ENCODE measurements at places on chromosomes 13 and 19.
A peak's percentile ranks its signal among the peaks of the same experiment; 100 is the strongest.

GRCh38 chr13:108463340-108463739, 166.1 kb upstream of the MYO16 start:
- DNase-seq: no peak
- no peaks in the 10 kb centered on the region for H3K27me3 ChIP-seq
- H3K4me1 ChIP-seq: peaks cover 13% of the 10 kb centered on the region

DNA sequence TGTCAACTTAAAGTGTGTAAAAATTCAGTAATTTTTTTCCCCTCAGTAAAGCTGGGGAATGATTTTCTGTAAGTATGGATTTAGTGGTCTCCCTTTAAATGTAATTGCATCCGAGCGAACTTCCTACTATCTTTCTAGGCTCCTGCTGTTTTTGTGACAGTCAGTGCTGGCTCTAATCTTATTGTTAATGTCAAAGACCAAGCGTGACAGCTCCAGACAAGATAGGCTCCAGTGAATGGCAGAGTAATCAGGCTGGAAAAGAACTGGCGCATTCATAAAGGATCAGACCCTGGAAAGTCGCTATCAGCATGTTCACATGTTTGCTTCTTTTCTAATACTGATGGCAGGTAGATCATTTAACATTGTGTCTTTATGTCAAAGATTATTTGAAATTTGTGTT, 908.0 kb upstream of the ATXN8OS start:
- peaks cover 2% of the 10 kb centered on the region for H3K27me3 ChIP-seq
- no peak overlapping the region for H3K27ac ChIP-seq
- H3K4me3 ChIP-seq: no peak overlapping the region
- no peaks in the 10 kb centered on the region for H3K36me3 ChIP-seq

DNA sequence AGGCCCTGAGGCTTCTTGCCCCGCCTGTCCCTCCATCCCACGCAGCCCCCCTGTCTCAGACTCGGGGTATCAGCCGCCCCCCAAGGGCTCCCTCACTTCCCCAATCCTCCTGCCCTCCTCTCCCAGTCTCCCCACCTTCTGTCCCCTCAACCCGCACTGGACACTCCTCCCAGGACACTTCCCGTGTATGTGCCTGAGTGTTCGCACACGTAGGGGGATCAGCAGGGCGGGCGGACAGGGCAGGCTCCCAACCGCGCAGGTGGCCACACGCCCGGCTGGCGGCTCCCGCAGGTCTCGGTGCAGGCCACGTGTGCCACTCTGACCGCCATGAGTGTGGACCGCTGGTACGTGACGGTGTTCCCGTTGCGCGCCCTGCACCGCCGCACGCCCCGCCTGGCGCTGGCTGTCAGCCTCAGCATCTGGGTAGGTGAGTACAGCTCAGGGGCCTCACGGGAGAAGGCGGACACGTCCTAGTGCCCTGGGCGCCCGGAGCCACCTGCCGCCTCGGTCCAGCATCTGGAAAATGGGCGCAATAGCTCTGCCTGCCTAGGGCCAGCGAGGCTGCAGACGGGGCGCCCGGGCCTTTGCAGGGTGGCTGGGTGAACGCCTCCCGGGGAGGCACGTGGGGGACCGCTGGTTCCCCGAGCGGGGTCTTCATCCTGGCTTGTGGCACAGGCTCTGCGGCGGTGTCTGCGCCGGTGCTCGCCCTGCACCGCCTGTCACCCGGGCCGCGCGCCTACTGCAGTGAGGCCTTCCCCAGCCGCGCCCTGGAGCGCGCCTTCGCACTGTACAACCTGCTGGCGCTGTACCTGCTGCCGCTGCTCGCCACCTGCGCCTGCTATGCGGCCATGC, 2.3 kb downstream of the KISS1R start:
- H3K27ac ChIP-seq: no peak overlapping the region
- no peaks in the 10 kb centered on the region for H3K4me1 ChIP-seq
- peaks cover 40% of the 10 kb centered on the region for H3K27me3 ChIP-seq
- peak; percentile 57 for DNase-seq
- no peak overlapping the region for H3K4me3 ChIP-seq
- H3K36me3 ChIP-seq: no peaks in the 10 kb centered on the region

- no peak overlapping the region for H3K4me3 ChIP-seq
- no peaks in the 10 kb centered on the region for H3K4me1 ChIP-seq
- H3K36me3 ChIP-seq: no peaks in the 10 kb centered on the region
- no peak overlapping the region for H3K27ac ChIP-seq
These were observed 2419.4 kb downstream of the PCDH9 start for GRCh38 chr13:64810750-64811149.

GRCh38 chr13:59510386-59510785, 653.3 kb downstream of the DIAPH3 start:
- DNase-seq: no peak
- no peaks in the 10 kb centered on the region for H3K36me3 ChIP-seq
- H3K4me3 ChIP-seq: no peak overlapping the region
- no peaks in the 10 kb centered on the region for H3K4me1 ChIP-seq
- no peak overlapping the region for H3K27ac ChIP-seq

DNA sequence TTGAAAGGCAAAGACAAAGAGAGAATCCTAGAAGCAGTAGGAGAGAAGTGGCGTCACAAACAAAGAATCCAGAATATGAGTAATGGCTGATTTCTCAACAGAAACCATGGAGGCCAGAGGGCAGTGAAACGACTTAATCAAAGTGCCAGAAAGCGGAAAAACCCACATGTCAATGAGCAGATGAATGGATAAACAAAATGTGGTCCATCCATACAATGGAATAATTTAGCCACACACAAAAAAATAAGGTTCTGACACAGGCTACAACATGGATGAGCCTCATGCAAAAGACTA, 52.2 kb upstream of the RANBP3 start:
- H3K4me3 ChIP-seq: no peak overlapping the region
- no peaks in the 10 kb centered on the region for H3K27me3 ChIP-seq
- no peak for DNase-seq
- peaks cover 30% of the 10 kb centered on the region for H3K36me3 ChIP-seq
- no peaks in the 10 kb centered on the region for H3K4me1 ChIP-seq

- peaks cover 5% of the 10 kb centered on the region for H3K27me3 ChIP-seq
- H3K36me3 ChIP-seq: no peaks in the 10 kb centered on the region
- H3K27ac ChIP-seq: no peak within 1 kb of the TSS
- no peaks in the 10 kb centered on the region for H3K4me1 ChIP-seq
These were observed at the start of gene ADAMTS10 for GRCh38 chr19:8610041-8610935. Gene ADAMTS10 (minus strand): TSS chr19:8610715. CDS start chr19:8605710, 5,005 bp downstream.

DNA sequence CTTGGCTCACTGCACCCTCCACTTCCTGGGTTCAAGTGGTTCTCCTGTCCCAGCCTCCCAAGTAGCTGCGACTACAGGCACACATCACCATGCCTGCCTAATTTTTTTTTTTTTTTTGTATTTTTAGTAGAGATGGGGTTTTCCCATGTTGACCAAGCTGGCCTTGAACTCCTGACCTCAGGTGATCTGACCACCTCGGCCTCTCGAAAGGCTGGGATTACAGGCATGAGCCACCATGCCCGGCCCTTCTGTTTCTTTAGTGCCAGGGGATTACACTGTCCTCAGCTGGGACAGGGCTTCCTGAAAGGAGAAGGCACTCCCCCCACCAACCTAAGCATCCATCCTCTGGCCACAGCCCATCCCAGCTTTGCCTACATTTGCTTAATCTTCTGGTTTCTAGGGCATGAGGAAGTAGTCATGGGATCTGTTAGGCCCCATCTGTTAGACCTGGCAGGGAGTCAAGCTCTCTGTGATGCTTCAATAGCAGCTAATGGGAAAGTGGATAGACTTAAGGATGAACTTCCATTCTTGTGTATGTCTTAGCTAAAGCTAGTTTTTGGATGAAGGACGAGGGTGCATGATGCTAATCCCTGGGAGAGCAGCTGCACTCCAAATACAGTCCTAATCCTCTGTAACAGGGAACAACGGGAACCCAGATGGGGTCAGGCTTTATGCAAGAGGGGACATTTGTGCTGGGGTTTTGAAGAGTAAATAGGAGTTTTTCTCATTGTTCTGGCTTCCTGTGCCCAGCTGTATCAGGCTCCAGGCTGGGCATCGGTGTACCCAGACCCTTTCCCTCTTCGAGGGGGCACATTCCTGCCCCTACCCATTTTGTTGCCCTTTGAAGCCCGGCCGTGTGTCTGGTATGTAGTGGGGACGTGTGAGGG, 2.6 kb downstream of the VAV1 start:
- H3K27me3 ChIP-seq: no peaks in the 10 kb centered on the region
- no peak overlapping the region for H3K4me3 ChIP-seq
- H3K27ac ChIP-seq: no peak overlapping the region

- H3K36me3 ChIP-seq: no peaks in the 10 kb centered on the region
- no peaks in the 10 kb centered on the region for H3K4me1 ChIP-seq
- no peaks in the 10 kb centered on the region for H3K27me3 ChIP-seq
- no peak for DNase-seq
These were observed 5.5 kb downstream of the EBI3 start for GRCh38 chr19:4234862-4235201.

- H3K4me3 ChIP-seq: no peak overlapping the region
- H3K27ac ChIP-seq: no peak overlapping the region
- no peak for DNase-seq
- H3K27me3 ChIP-seq: peaks cover 9% of the 10 kb centered on the region
- H3K4me1 ChIP-seq: no peaks in the 10 kb centered on the region
These were observed 887.3 kb downstream of the DIAPH3 start for GRCh38 chr13:59276436-59276835.

- no peak overlapping the region for H3K4me3 ChIP-seq
- no peaks in the 10 kb centered on the region for H3K4me1 ChIP-seq
- no peak for DNase-seq
- H3K27me3 ChIP-seq: no peaks in the 10 kb centered on the region
These were observed 25.5 kb upstream of the TIMM44 start for GRCh38 chr19:7968796-7969554.

DNA sequence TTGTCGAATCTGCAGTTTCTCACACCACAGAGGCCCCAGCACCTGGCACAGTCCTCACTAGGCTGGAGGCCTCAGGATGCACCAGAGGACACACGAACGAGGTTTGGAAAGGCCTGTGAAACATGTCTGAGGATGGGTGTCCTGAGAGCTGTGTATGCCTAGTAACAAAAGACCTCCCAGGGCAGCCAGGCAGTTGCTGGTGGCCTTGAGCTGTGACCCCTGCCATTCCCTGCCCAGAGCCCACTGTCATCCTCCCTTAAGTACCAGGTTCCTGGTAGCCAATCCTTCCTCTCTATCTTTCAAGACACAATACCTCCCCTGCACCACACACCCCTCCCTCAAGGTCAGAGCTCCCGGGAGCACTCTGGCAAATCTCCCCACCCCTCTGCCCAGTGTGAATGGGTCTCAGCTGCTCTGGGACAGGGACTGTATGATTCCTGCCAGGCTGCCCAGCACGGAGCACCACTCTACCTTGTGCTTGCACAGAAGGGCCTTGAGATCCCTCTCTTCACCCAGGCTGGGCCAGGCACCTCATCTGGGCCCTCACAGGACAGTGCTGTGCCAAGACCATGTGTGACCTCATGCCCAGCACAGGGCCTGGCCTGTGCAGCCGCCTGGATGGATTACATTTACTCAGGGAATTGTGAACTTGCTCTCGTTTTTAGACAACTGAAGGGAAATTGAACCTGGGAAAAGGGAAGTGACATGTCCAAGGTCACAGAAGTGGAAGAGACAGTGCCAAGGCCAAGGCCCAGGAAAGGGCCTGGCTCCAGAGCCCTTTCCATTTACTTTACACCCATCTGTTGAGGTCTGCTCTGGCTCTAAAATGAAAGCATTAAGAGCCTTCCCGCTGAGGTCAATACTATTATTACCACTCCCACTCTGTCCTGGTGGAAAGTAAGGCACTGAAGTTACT, 2.2 kb downstream of the ZNF787 start:
- peak overlapping the region; percentile 67 for H3K4me3 ChIP-seq
- DNase-seq: no peak
- peaks cover 5% of the 10 kb centered on the region for H3K4me1 ChIP-seq
- H3K27ac ChIP-seq: peak overlapping the region; percentile 82

All from RWPE2 (cell line).